ENCODE measurements at places on chromosomes 6 and 20.

DNA sequence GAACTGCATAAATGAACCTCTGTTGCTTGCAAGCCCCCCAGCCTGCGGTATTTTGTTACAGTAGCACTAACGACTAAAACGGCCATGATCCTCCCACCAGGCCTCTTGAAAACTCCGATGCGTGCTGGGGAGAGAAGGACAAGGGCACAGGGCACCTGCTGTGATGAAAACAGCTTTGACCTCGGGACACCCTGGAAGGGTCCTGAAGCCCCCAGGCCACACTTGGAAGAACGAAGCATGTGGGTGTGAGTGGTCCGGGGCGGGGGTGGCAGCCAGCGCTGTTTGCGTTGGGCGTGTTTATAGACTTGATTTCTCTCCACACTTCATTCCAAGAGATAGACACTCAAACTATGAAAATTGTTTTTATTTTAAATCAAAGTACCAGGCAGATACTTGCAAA is 13.2 kb upstream of the HELZ2 start:
- DNase-seq, result no peak

- DNase-seq, result no peak
Observed at GRCh38 chr20:4067600-4068261, 52.4 kb upstream of the RNF24 start.

DNA sequence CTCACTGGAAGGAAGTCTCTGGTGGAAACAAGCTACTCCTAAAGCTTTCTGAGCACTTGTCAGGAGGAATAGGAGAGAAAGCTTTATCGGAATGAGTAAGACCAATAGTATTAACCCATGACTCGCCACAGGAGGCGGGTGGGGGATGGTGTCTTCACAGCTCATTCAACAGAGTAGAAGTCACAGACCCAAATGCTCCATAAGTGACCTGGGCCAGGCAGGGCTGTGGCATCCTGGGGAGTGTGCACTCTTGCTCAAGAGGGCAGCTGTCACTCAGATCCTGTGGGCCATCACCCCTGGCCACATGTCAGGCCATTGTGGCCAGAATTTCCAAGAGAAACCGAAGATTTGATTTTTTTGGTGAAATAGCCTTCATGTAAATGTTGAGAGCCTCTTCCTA is 116.0 kb downstream of the SYCP2 start:
- DNase-seq, result no peak

DNA sequence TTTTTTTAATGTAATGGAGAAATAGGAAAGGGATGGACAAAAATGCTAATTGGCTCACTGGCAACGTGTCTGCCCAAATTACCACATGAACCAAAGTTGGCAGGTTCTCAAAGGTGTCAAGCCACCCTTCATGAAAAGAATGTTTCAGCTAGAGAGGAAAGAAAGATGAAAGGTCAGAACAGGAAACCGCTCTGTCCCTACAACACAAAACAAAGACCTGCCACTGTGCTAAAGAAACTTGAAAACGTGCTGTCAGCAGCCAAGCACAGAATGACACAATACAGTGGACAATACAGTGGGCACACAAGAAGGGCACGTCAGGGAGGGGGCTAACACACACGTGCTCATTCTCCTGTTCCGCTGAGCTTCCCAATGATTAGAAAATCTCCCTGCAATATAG is 4.9 kb downstream of the PREP start:
- DNase-seq, result no peak

DNA sequence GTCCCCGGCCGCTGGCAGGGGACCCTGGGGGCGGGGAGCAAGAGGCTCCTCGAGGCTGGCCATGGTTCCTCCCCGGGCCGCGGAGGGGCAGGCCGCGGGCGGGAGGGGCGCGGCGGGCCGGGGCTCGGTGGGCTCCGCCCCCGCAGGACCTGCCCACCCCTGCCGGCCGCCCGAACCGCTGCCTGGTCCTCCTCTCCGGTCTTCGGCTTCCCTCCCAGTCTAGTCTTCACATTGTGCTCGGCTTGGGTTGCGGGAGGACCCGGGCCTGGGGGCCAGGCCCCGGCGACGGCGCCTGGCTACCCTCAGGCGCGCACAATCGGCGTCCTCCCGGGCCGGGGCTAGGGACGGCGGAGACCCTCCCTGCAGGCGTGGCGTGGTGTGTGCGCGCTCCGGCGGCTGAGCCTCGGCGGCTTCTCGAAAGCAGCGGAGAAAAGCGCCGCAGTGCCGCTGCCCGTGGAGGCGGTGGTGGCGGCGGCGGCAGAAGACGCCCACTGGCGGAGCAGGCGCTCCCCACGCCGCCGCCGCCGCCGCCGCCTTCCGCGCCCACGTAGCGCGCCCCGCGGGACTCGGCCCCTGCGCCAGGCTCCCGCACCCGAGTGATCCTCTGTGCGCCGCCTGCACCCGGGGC is at the start of gene PDE10A:
TSS of gene PDE10A (minus strand) at position 493 of the 628 bp plus-strand sequence. CDS start at position 63, 430 bp downstream.
- DNase-seq, result no peak

GRCh38 chr20:15555913-15556312 is 1017.3 kb downstream of the KIF16B start:
- DNase-seq, result no peak

GRCh38 chr20:17431621-17432364 is 99.4 kb downstream of the BFSP1 start:
- DNase-seq, result peak; percentile 23

GRCh38 chr20:14477125-14477524 is 139.7 kb upstream of the FLRT3 start:
- DNase-seq, result no peak

- no peak for DNase-seq
Observed at GRCh38 chr6:18209539-18210197, 54.4 kb downstream of the KDM1B start.

GRCh38 chr20:59406446-59406845 is 106.0 kb downstream of the EDN3 start:
- no peak for DNase-seq

DNA sequence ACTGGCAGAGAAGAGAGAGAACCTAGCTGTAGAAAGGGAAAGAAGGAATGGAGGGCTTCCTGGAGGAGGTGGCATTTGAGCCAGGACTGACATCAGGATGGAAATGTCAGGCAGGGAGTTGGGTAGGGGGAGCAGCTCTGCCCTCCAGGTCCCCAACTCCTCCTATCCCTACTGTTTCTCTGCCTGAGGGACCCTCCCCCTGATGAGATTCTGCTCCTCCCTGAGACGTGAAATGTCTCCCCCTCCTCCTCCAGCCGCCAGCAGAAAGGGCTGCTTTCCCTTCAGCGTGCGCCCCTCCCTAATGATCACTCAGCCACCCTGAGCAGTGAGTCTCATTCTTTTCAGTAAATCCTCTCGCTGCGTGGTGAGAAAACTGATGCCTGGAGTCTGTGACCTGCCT is 40.6 kb downstream of the HLA-DPB1 start:
- no peak for DNase-seq

DNA sequence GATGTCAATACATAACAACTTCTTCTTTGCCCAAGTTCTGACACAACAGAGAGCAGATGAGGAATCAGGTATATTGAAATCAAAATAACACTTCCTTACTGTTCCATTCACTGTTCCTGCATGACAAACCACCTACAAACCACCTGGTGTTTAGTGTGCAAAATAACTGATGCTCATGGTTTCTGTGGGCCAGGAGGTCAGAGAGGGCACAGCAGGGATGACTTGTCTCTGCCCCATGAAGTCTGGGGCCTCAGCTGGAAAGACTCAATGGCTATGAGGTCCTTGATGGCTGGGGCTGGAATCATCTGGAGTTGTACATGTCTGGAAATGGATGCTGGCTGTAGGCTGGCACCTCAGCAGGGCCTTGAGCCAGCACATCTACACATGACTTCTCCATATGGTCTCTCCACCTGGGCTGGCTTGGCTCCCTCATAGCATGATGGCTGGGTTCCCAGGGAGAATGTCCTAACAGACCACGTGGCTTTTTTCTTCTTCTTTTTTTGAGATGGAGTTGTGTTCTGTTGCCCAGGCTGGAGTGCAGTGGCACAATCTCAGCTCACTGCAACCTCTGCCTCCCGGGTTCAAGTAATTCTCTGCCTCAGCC is 7.4 kb upstream of the COX4I2 start:
- DNase-seq, result no peak

DNA sequence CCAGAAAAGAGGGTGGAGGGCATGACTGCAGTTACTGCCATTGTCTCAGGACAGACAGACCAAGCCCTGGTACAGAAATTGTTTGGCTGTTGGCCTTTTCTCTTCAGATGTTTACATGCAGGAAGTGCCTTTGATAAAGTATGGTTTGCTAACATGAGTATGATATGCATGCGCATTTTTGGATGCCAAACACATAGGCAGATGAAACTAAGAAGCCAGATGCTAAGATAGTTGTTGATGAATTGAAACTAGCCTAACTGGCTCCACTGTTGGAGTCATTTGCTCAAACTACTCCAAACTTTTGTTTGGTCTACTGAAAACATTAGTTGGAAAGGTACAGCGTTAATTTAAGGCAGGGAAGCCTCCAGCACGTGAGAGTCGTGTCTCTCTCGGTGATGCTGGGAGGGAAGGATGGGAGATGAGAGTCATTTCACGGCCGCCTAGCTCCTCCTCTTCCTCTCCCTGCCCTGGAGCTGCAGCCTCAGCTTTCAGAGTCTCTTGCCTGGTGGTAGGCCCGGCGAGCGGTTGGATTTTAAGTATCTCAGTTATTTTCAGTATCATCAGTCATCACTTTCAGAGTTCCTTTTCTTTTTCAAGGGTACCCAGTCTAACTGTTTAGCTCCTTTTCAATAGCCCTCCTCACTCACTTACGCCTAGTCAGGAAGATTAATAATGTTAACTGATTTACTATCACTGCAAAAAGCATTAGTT is 29.7 kb downstream of the RREB1 start:
- DNase-seq, result peak; percentile 52

- DNase-seq, result no peak
Observed at GRCh38 chr6:89311853-89312531, 3.1 kb downstream of the GABRR2 start.

GRCh38 chr6:36195471-36196112 is 952 bp upstream of the BRPF3 start:
- DNase-seq, result no peak

- no peak for DNase-seq
Observed at GRCh38 chr6:112841553-112842329, 494.6 kb downstream of the RFPL4B start.

GRCh38 chr20:23269954-23270353 is 80.6 kb upstream of the NXT1 start:
- DNase-seq, result no peak
